ENCODE measurements at places on chromosomes 13 and 19.

- H3K27ac ChIP-seq, result no peak overlapping the region
- H3K36me3 ChIP-seq, result no peaks in the 10 kb centered on the region
Observed at GRCh38 chr19:33864311-33864850, 67.7 kb downstream of the KCTD15 start.

GRCh38 chr13:32829269-32829668 lies 187.0 kb upstream of the KL start:
- H3K27ac ChIP-seq, result no peak overlapping the region
- H3K36me3 ChIP-seq, result no peaks in the 10 kb centered on the region
- no peaks in the 10 kb centered on the region for H3K27me3 ChIP-seq
- H3K4me1 ChIP-seq, result no peaks in the 10 kb centered on the region

DNA sequence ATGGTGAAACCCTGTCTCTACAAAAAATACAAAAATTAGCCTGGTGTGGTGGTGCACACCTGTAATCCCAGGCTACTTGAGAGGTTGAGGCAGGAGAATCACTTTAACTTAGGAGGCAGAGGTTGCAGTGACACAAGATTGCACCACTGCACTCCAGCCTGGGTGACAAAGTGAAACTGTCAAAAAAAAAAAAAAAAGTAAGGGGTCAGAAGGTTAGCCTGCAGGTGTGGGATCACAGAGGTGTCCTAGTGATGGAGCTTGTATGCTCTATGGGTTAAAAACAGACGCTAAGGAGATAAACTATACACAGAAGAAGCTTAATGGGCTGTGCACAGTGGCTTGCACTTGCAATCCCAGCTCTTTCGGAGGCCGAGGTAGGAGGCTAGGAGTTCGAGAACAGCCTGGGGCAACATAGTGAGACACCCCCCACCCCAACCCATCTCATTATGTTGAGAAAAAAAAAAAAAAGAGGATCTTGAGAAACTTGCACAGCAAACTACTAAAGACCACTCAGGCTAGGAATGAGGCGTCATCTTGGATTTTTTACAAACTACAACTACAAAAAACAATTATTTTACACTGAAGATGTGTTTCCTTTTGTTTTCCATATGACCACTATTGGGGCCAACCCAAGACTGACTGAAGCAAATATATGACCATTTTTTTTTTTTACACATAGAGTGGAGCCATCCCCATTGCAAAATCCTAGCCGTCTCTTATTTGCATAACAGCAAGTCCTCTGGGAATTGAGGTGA lies 7.9 kb downstream of the FOSB start:
- H3K36me3 ChIP-seq, result no peaks in the 10 kb centered on the region
- DNase-seq, result no peak
- H3K27me3 ChIP-seq, result peaks cover 53% of the 10 kb centered on the region
- H3K4me1 ChIP-seq, result peaks cover 16% of the 10 kb centered on the region
- no peak overlapping the region for H3K4me3 ChIP-seq

GRCh38 chr13:45989607-45990006 lies 62.9 kb downstream of the ZC3H13 start:
- no peaks in the 10 kb centered on the region for H3K27me3 ChIP-seq
- no peak overlapping the region for H3K4me3 ChIP-seq
- H3K27ac ChIP-seq, result no peak overlapping the region
- H3K4me1 ChIP-seq, result no peaks in the 10 kb centered on the region

DNA sequence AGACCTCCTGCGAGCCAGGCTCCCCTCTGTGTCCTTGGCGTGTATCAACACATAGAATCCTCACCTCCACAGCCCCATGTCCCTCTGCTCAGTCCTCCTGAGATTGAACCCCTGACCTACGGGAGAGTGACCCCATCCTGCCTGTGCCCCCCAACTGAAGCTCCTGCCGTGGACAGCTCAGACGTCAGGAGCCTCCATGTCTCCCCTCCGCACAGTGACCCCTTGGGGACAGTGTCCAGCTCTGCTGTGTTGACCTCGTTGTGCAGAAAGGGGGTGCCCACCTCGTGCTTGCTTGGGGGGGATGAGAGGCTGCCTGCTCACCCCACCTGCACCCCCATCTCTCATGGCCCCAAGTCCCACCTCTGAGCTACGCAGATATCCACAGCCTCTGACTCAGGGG lies 490 bp upstream of the SIGLEC9 start:
- no peaks in the 10 kb centered on the region for H3K4me1 ChIP-seq
- H3K36me3 ChIP-seq, result no peaks in the 10 kb centered on the region
- DNase-seq, result no peak
- H3K27me3 ChIP-seq, result no peaks in the 10 kb centered on the region

DNA sequence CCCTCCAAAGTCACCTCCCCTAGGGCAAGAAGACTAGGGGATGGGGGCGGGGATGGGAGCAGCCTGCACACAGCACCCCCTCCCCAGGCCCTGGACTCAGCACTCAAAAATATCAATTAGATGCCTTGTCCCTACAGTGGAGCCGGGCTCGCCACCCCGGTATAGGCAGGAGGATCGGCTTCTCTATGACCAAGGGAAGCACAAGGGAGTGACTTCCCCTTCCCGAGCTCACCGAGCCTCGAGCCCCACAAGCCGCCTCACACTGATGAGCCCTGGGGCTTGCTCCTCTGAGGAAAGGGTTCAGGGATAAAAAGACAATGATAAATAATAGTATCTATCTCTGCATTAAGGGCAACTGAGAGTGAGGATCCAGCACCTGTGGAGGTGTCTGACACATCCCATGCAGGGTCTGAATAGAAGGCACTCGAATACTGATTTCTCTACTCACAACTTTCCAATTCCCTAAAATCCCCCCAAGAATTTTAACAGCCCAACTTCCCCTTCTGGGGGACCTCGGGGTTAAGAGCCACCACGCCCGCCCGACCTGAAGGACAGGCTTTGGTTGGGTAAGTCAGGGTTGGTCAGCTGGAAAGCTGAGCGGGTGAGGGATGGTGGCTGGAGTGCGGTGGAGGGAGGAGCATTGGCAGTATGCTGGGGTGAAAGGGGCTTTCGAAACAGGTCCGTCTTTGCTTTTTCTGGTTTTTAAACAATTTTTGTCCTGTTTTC lies 51.3 kb downstream of the STK24 start:
- DNase-seq, result no peak
- peaks cover 72% of the 10 kb centered on the region for H3K4me1 ChIP-seq
- H3K36me3 ChIP-seq, result no peaks in the 10 kb centered on the region
- no peaks in the 10 kb centered on the region for H3K27me3 ChIP-seq

DNA sequence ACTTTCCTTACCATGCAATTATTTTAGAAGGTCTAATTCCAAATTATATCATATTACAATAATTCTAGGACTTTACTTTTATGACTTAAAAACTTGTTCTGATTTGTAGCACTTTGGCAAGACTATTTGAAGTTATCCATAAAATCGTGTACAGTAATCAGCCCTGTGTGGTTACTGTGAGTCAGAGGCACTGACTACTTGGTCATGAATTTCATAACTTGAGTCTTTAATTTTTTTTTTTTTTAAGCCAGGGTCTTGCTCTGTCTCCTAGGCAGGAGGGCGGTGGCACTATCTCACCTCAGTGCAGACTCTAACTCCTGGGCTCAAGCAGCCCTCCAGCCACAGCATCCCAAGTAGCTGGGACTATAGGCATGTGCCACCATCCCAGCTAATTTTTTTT lies 1319.2 kb upstream of the SLC10A2 start:
- H3K4me1 ChIP-seq, result peaks cover 3% of the 10 kb centered on the region
- H3K4me3 ChIP-seq, result no peak overlapping the region
- H3K36me3 ChIP-seq, result peaks cover 20% of the 10 kb centered on the region

GRCh38 chr19:6828698-6829633 lies 56.5 kb downstream of the VAV1 start:
- no peaks in the 10 kb centered on the region for H3K27me3 ChIP-seq
- H3K4me3 ChIP-seq, result no peak overlapping the region
- H3K36me3 ChIP-seq, result no peaks in the 10 kb centered on the region
- H3K4me1 ChIP-seq, result no peaks in the 10 kb centered on the region
- peak; percentile 83 for DNase-seq

- H3K36me3 ChIP-seq, result no peaks in the 10 kb centered on the region
- H3K4me3 ChIP-seq, result no peak overlapping the region
- no peaks in the 10 kb centered on the region for H3K4me1 ChIP-seq
Observed at GRCh38 chr13:30753030-30753616, 17.8 kb downstream of the ALOX5AP start.

- no peak overlapping the region for H3K27ac ChIP-seq
- H3K27me3 ChIP-seq, result no peaks in the 10 kb centered on the region
- no peaks in the 10 kb centered on the region for H3K36me3 ChIP-seq
- no peak overlapping the region for H3K4me3 ChIP-seq
- no peaks in the 10 kb centered on the region for H3K4me1 ChIP-seq
Observed at GRCh38 chr13:97282705-97283104, 60.6 kb downstream of the MBNL2 start.

GRCh38 chr13:52955472-52955874 lies 73.1 kb upstream of the OLFM4 start:
- H3K27me3 ChIP-seq, result no peaks in the 10 kb centered on the region
- peak overlapping the region; percentile 7 for H3K27ac ChIP-seq
- H3K36me3 ChIP-seq, result no peaks in the 10 kb centered on the region
- H3K4me1 ChIP-seq, result peaks cover 61% of the 10 kb centered on the region
- peak; percentile 88 for DNase-seq
- H3K4me3 ChIP-seq, result peak overlapping the region; percentile 37

DNA sequence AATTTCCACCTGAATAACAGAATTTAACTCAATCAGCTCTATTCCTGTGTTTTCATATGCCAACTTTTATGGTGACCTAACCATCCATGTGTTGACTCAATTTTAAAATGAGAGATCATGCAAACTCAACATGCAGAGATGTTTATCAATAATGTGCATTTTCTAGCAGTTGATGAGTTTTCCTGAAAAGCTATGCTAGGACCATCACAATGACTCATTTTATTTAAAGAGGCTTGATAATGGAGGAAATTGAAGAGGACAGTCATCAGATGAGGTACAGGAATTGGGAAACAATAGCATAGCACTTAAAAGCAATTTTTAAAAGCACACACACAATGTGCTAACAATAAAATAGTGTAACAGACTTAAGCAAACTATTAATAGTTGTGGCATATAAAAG lies 127.1 kb downstream of the VWA8 start:
- no peaks in the 10 kb centered on the region for H3K27me3 ChIP-seq
- H3K27ac ChIP-seq, result no peak overlapping the region
- DNase-seq, result no peak
- H3K36me3 ChIP-seq, result no peaks in the 10 kb centered on the region

DNA sequence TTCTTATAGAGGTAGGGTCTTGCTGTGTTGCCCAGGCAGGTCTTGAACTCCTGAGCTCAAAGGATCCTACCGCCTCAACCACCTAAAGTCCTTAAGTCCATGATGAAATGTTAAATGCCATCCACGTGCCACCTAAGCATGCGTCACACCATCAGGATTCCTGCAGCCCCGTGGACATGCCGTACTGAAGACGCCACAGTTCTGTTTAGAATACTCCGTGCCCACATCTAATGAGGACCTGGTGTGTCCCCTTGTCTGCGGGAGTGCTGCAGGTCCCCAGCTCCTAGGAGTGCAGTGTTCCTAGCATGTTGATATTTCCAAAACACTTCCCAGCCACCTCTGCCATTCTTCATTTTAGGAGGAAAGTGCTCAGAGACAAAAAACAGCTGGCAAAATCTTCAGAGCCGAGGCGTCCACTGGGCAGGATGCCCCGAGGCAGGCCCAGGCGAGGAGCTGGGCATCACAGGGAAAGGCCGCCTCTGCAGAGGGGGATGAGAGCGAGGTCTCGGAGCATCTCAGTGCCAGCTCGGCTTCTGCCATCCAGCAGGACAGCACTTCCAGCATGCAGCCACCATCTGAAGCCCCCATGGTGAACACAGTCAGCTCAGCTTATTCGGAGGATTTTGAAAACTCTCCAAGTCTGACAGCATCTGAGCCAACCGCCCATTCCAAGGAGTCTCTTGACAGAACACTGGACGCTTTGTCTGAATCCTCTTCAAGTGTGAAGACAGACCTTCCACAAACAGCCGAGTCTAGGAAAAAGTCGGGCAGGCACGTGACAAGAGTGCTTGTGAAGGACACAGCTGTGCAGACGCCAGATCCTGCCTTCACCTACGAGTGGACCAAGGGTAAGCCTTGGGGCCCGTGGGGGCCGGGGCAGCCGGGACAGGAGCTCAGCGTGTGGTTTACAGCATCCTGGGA lies 13.2 kb downstream of the C19orf44 start:
- DNase-seq, result no peak
- H3K27ac ChIP-seq, result no peak overlapping the region
- no peak overlapping the region for H3K4me3 ChIP-seq
- H3K36me3 ChIP-seq, result no peaks in the 10 kb centered on the region

GRCh38 chr13:40016953-40017660 lies 361.6 kb downstream of the COG6 start:
- H3K27ac ChIP-seq, result no peak overlapping the region
- H3K4me1 ChIP-seq, result no peaks in the 10 kb centered on the region
- H3K36me3 ChIP-seq, result no peaks in the 10 kb centered on the region

DNA sequence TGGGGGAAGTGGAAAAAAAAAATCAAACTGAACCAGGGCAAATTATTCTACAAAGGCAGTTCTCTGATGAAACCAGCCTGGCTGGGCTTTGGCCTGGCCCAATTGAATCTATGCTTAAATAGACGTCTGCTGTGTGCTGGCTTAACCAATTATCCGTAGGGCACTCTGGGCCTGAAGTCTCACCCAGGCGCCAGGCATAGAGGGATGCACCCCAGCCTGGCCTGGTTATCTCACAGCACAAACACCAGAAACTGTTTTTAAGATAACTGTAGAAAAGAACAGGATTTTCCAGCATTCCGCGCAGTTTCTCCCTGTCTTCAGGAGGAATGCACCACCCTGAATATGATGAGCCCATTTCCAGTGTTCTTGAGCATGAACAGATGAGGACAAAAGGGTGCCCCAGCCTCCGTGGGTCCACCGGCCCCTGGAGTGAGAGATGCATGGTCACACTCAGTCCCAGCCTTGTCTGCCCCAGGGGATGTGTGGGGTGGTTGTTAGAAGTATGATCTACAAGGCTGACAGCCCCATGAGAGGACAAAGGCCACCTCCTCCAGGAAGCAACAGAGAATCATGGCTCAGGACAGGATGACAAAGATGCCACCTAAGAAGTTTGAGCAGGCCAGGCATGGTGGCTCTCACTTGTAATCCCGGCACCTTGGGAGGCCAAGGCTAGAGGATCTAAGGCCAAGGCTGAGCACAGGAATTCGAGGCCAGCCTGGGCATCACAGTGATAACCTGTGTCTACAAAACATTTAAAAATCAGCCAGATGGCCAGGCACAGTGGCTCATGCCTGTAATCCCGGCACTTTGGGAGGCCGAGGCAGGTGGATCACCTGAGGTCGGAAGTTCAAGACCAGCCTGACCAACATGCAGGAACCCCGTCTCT lies 50.2 kb downstream of the PEPD start:
- DNase-seq, result no peak
- no peaks in the 10 kb centered on the region for H3K36me3 ChIP-seq
- H3K27ac ChIP-seq, result no peak overlapping the region
- H3K4me3 ChIP-seq, result no peak overlapping the region
- no peaks in the 10 kb centered on the region for H3K4me1 ChIP-seq

All from GM23338 (cell line).